ENCODE measurements at places on chromosomes 11 and 22. TPM values are rescaled to one million over a fixed set of nuclear protein-coding genes. Genes with fewer than 3 reads are reported as not detected.

DNA sequence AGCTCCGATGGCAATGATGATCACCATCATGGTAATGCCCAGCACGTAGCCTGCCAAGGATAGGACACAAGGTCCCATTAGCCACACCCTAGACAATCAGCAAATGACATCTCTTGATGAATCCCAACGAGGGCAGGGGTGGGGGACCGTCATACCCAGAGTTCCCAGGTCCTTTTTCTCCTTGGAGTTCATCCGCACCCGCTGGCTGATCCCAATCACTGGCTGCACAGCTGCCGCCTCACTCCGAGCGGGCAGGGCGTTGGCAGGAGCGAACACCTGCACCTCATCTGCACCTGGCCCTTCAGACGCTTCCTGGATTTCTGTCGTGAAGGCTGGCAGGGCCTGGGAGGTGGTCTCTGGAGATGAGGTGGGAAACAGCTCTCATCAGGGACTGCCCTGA, 2.9 kb downstream of the PIK3IP1 start:
- no peak overlapping the region for H3K27ac ChIP-seq
- no peaks in the 10 kb centered on the region for H3K27me3 ChIP-seq
- H3K4me3 ChIP-seq, result no peak overlapping the region
- H3K4me1 ChIP-seq, result peaks cover 17% of the 10 kb centered on the region

DNA sequence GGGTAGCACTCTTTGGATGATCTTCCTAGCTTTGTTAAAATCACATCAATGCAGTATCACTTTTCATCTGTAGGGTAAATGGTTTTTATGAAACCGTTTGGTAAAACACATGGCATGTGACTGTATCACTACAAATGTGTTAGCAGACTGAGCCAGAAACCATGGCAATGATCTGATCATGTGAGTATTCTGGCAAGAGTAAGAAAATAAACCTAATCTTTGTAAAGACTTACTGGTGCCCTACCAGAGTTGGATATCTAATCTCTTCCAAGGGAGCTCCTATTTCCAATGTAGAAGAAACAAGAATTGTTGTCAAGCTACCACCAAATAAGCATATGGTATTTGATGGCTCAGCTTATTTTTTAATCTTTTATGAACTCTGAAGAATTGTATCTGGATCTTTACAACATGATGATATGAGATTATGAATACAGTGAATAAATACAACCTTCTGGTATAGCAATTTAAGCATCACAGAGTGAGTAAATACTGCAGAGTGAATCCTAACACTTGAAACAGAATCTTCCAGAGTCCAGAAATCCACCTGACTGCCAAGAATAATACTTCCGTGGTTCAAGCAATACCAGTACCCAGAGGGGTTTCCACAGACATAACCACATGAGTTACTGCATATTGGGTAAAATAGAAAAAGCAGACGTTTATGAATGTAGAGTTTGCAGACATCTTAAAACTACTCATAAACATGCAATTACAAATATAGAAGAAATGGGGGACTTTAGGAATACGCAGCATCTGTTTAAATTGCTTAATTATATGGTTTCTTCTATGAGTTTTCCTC, 238.8 kb downstream of the TTC28 start:
- DNase-seq, result no peak
- H3K36me3 ChIP-seq, result no peaks in the 10 kb centered on the region
- no peaks in the 10 kb centered on the region for H3K27me3 ChIP-seq
- H3K27ac ChIP-seq, result no peak overlapping the region

GRCh38 chr22:31917227-31917921, 27.0 kb upstream of the YWHAH start:
- H3K36me3 ChIP-seq, result no peaks in the 10 kb centered on the region
- H3K27ac ChIP-seq, result no peak overlapping the region
- DNase-seq, result peak; percentile 40
- H3K27me3 ChIP-seq, result no peaks in the 10 kb centered on the region

DNA sequence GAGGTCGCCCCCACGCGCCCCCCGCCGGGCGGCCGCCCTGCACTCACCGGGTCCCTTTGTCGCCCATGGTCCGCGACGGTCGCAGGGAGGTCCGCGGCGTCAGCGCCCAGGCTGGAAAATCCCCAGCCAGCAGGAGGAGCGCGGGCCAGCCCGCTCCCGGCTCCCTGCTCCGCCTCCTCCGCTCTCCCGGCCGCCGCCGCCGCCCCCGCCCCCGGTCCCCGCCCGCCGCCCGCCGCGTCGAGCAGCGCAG, at the start of gene ARRB1:
Gene ARRB1, minus strand, starts transcription at position 121 of the 250 bp plus-strand sequence. Its CDS starts 54 bp downstream, at position 67.
- peak; percentile 88 for DNase-seq
- H3K36me3 ChIP-seq, result no peaks in the 10 kb centered on the region
- no peaks in the 10 kb centered on the region for H3K27me3 ChIP-seq
- H3K27ac ChIP-seq, result peak within 1 kb of the TSS; percentile 83
- peaks cover 13% of the 10 kb centered on the region for H3K4me1 ChIP-seq
- H3K4me3 ChIP-seq, result peak within 1 kb of the TSS; percentile 74

The SESN3 gene
- polyA plus RNA-seq, result 3.4 TPM

DNA sequence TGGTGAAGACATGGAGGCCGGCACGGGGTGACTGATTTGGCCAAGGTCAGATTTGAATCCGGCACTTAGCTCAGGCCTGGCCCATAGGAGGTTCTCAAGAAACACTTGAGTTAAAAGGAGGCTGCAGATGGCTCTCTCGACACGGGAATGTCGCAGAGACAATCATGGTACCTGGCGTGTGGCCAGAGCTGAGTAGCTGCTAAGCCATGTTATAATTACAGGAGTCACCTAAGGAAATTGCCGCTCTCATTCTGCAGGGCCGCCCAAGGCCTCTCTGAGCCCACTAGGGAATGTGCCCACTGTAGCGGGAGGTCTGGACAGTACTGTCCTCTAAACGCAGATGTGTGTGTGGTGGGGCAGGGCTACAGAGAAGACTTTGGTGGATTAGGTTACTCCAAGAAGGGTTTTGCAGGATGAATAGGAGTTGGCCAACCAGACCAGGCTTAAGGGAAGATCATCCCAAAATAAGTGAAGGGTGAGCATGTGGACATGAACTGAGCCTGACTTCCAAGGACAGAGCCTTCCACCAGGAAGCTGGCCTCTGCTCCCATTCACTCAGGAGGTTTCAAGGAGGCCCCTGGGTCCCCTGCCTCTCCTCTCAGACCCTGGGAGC, 19.3 kb upstream of the PRR5 start:
- no peak overlapping the region for H3K4me3 ChIP-seq
- no peak for DNase-seq
- no peaks in the 10 kb centered on the region for H3K27me3 ChIP-seq
- H3K36me3 ChIP-seq, result no peaks in the 10 kb centered on the region
- H3K4me1 ChIP-seq, result no peaks in the 10 kb centered on the region
- no peak overlapping the region for H3K27ac ChIP-seq

DNA sequence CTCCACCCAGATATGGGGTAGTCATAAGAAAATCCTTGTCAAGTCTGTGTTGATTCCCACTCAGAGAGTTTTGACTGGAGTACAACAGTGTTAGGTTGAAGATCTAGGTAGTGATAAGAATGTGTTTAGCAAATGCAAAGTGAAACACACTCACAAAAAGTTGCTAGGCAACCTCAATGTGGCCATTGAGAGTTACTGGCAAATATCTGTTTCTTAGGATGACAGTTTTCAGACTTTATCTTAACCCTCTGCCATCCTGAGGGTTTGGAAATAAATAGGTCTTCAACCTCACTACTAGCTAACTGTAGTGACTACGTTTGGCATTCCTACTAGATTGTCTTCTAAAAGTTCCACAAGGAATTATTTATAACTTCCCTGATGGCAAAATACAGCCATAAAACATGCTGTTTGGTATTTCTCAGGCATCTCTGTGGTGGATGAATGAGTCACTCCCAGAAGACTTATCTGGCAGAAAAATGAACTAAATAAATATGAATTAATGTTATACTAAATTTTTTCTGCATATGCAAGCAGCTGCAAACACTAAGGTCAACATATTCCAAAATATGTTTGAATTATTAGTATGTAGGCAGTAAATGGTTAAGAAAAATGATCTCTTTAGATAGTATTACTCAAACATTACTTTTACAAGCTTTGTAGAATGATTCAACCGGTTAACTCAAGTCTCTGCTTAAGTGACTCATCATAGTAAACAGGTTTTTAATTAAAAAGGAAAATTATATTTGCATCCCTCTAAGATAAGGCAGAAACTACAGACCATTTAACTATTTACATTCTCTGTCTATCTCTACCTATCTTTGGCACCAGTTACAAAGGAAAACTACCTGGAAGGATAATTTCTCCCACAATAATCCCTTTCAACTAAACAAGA, 17.1 kb upstream of the SYTL2 start:
- no peaks in the 10 kb centered on the region for H3K4me1 ChIP-seq
- no peaks in the 10 kb centered on the region for H3K27me3 ChIP-seq

DNA sequence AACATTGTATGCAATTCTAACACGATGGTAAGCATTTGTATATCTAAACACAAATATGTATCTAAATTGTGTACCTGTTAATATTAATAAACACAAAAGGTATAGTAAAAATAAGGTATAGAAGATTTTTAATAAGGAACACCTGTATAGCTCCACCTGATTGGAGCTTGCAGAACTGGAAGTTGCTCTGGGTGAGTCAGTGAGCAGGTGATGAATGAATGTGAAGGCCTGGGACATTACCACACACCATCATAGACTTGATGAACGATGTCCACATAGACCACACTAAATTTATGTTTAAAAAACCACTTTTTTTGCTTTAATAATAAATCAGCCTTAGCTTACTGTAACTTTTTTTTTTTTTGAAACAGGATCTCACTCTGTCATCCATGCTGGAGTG, 97.6 kb upstream of the CLMP start:
- no peak overlapping the region for H3K27ac ChIP-seq
- H3K4me3 ChIP-seq, result no peak overlapping the region
- no peaks in the 10 kb centered on the region for H3K4me1 ChIP-seq
- no peaks in the 10 kb centered on the region for H3K27me3 ChIP-seq

The DDIAS gene
- polyA plus RNA-seq, result 0.33 TPM

GRCh38 chr11:28621753-28622152, 513.6 kb downstream of the METTL15 start:
- H3K4me1 ChIP-seq, result no peaks in the 10 kb centered on the region
- no peaks in the 10 kb centered on the region for H3K27me3 ChIP-seq
- H3K27ac ChIP-seq, result no peak overlapping the region
- no peak overlapping the region for H3K4me3 ChIP-seq

The SAA2 gene
- polyA plus RNA-seq, result 3.3 TPM

- no peaks in the 10 kb centered on the region for H3K4me1 ChIP-seq
- no peak overlapping the region for H3K27ac ChIP-seq
- no peak for DNase-seq
- H3K4me3 ChIP-seq, result no peak overlapping the region
These were observed 61.6 kb downstream of the MORC2 start for GRCh38 chr22:30906946-30907345.

DNA sequence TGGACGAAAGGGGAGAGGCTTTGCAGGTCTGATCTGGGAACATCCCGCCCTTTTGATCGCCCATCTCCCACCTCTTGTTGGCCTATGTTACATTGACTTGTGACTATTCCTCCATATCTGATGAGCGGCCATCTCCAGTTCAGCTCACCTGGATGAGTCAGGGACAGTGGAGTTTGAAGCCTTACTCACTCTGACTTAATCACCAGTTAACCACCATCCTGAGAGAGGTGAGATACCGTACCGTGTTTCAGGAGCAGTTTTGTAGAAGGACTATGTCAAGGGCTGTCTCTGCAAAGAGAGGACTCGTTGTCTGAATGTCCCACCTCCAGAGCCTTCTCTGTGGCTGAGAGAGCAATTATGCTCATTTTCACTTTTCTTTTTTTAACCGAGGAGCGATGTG, 771.7 kb downstream of the NTM start:
- no peak overlapping the region for H3K27ac ChIP-seq
- no peaks in the 10 kb centered on the region for H3K27me3 ChIP-seq
- H3K4me1 ChIP-seq, result no peaks in the 10 kb centered on the region
- no peak for DNase-seq
- H3K36me3 ChIP-seq, result no peaks in the 10 kb centered on the region

DNA sequence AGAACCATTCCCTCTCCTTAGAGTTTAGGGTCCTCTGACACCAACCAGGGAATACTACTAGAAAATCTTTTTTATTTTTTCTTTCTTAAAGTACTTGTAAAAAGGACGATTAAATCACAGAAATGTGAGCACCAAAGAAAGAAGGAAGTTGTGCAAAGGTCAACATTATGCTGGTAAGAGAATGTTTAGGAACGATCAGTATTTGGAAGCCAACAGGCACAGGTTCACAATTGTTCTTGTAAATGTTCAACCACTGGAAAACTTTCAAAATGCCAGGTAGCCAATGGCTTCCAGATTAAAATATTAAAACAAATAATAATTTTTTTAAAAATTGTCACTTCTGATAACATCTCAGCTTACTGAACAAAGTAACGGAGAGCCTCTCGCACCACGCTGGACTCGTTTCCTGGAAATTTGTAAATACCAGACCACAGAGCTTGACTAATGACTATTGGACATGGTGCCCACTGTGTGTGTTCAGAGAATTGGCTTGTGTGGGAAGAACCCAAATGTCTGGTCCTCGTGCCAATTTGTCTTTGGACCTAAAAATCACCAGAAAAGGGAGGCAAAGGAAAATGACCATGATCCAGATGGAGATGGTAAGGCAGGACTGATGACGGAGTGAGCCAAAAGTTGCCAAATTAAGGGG, 20.8 kb downstream of the COMMD9 start:
- H3K4me1 ChIP-seq, result peaks cover 23% of the 10 kb centered on the region
- no peak overlapping the region for H3K4me3 ChIP-seq
- H3K27ac ChIP-seq, result no peak overlapping the region
- H3K36me3 ChIP-seq, result peaks cover 6% of the 10 kb centered on the region
- no peak for DNase-seq
- H3K27me3 ChIP-seq, result no peaks in the 10 kb centered on the region

- H3K4me3 ChIP-seq, result no peak overlapping the region
- no peaks in the 10 kb centered on the region for H3K36me3 ChIP-seq
- no peaks in the 10 kb centered on the region for H3K27me3 ChIP-seq
- DNase-seq, result no peak
These were observed 7.8 kb downstream of the MS4A12 start for GRCh38 chr11:60500276-60500910.

DNA sequence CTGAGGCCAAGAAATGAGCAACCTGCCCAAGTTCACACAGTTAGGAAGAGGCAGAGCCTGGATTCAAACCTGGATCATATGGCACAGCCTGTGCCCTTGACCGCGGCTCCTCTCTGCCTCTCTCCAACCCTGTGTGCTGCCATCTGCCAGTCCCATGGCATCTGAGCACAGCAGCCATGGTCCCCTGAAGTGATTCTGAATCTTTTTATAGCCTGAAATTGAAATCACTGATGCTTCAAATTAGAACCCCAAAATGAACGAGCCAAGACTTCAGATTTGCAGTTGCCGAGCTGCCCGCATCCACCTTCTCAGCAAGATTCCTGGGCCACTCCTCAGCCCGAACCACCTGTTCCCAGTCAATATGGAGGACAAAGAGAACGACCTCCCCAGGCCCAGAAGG, 252.7 kb downstream of the CTTN start:
- H3K4me1 ChIP-seq, result no peaks in the 10 kb centered on the region
- H3K36me3 ChIP-seq, result no peaks in the 10 kb centered on the region
- no peaks in the 10 kb centered on the region for H3K27me3 ChIP-seq
- no peak for DNase-seq
- H3K4me3 ChIP-seq, result no peak overlapping the region

DNA sequence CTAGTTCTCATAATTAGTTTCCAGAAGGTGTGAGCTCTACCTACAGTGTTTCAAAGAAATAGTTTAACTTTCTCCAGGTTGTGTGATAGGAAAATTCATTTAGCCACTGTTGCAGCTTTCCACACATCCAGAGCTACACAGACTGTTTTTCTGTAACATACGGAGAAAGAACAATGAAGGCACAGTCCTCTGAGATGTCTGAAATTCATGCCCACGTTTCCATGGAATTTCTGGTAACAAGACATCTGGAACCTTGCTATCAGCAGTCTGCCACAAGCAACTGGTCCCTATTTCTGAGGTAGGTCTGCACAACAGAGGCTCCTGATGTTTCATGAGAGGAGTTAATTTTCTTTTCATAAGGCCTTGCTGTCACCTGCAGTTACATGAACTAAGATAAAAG, 273.3 kb upstream of the C11orf87 start:
- no peaks in the 10 kb centered on the region for H3K36me3 ChIP-seq
- no peaks in the 10 kb centered on the region for H3K4me1 ChIP-seq
- no peak overlapping the region for H3K4me3 ChIP-seq
- no peaks in the 10 kb centered on the region for H3K27me3 ChIP-seq
- no peak overlapping the region for H3K27ac ChIP-seq

Measured in pancreas (tissue), 10 donors.